ENCODE measurements at places on chromosomes 6 and 20. TPM values are rescaled to one million over a fixed set of nuclear protein-coding genes. Genes with fewer than 3 reads are reported as not detected.

INSM1 gene
- total RNA-seq, result 0.81 TPM

LIN28B gene
- 110 TPM for total RNA-seq

CUTA gene
- 264 TPM for total RNA-seq

MDN1 gene
- 110 TPM for total RNA-seq

LY6G6D gene
- not detected for total RNA-seq

ERVFRD-1 gene
- total RNA-seq, result not detected

EBF4 gene
- total RNA-seq, result 4.3 TPM

KIAA1755 gene
- 0.18 TPM for total RNA-seq

SIRPA gene
- total RNA-seq, result 6.0 TPM

MYLK4 gene
- total RNA-seq, result 0.28 TPM

DNA sequence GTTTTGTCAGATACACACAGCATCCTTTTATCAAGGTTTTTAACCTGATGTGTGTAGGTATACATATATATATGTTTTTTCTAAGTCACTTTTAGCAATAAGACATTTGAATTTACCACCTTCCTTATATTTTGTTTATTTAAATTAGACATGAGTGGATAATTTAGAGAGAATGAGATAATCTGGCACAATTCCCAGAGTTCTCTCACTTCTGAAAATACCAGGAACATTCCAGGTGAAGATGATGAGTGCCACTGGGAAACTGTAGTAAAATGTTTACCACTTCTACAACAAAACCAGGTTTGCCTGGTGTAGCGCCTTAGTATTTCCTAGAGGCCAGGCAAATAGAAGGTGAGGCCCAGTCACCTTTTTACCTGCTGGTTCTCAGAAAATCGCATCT is 189.5 kb downstream of the TMEM242 start:
- no peak overlapping the region for H3K4me3 ChIP-seq
- no peaks in the 10 kb centered on the region for H3K27me3 ChIP-seq
- DNase-seq, result no peak
- no peak overlapping the region for H3K27ac ChIP-seq

DNA sequence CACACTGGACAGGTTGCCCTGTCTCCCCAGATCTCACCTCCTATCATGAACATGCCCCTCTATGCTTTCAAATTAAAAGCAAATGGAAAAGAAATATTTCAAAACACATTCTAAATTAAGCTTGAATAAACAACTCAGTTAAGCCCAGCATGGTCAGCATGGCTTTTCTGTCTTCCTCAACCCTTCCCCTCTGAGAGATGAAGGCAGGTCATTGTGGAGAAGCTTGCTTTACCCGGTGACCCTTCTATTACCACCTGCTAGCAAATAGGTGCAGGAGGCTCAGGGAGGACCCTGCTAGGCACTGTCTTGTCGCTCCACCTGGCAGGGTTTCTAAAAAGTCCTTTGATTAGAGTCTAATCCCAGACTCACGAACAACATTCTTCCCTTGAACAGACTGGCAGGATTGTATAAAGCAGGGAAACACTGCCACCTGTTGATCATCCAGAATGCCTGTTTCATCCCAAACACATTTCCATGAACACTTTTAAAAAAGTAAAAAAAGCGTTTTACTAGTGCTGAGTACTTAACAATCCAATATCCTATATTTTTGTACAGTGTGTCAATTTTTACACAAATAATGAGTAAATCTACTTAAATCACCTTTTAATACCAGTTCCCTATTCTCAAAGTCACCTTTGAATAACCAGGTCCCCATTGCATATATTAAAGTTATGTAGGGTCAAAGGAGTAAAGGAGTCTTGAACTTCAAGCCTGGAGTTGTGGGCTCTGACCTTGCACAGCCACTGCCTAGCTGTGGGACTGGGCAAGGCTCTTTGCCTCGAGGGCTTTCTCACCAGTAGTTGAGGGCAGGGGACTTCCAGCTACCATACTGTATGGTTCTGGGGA is 75.5 kb downstream of the GPR6 start:
- no peak for DNase-seq
- H3K4me3 ChIP-seq, result no peak overlapping the region
- H3K27me3 ChIP-seq, result no peaks in the 10 kb centered on the region
- no peak overlapping the region for H3K27ac ChIP-seq

DNA sequence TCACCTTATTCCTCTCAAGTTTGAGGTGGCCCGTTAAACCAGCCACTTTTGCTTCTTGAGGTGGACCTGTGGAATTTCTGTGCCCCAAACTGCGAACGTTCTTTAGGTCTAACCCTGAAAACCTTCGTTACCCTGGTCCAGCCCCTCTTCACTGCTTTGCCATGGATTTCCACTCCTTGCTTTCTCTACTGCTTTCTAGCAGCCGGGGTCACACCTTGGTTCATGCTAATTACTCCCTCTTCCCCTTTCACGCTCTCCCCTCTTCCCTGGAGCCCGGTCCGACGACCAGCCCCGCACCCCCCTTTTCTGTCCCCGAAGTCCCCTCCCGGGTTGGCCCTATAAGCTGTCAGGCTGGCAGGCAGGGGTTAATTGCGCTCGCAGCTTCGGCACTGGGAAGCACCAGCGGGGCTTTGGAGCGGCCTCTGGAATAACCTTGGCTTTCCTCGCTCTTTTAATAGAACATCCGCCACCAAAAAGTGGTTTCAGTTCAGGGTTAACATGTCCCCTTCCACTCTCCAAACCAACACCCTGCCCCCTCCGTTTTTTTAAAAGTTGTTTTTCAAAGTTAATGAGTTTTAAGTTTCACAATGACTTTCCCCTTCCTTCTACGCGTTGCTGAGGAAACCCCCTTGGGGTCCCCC is 1.4 kb upstream of the HIVEP1 start:
- H3K4me3 ChIP-seq, result peak overlapping the region; percentile 93
- peaks cover 18% of the 10 kb centered on the region for H3K36me3 ChIP-seq
- DNase-seq, result peak; percentile 76
- H3K27me3 ChIP-seq, result no peaks in the 10 kb centered on the region

DNA sequence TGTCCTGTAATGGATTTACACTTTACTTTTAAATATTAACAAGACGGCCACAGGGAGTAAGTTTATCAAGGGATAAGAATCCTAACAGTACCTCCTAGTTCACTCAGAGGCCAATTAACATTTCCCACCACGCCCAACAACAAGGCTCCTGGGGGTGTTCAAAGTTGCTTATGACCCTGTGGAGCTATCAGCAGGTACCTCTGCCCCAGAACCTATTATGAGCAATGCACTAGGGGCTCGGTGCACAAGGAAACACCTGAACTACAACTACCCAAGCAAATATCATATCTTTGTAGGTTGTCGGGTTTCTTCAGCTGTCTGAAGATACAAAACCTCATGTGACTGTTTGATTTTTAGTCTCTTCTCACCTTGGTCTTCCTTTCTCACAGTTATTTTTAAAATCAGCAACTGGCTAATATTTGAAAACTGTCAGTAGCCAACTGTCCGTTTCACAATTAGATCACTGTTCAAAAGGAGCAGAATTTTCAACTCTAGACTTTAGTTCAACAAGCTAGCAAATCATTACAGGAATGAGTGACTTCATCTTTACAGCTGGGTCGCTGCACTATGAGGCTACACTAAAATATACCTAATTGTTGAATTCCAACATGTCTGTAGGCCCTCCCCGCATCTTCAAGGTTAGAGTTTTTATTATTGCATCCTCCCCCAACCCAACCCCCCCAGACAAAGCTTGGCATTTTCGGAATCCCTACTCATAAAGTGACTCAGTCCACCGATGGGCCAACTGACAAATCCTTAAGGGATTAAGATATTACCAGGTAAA is 38.1 kb downstream of the B4GALT5 start:
- no peak overlapping the region for H3K4me3 ChIP-seq
- DNase-seq, result no peak
- H3K27ac ChIP-seq, result no peak overlapping the region
- peaks cover 12% of the 10 kb centered on the region for H3K4me1 ChIP-seq

GRCh38 chr6:2817903-2818443 is 23.7 kb downstream of the SERPINB1 start:
- no peak for DNase-seq
- H3K27ac ChIP-seq, result no peak overlapping the region
- H3K27me3 ChIP-seq, result no peaks in the 10 kb centered on the region
- H3K36me3 ChIP-seq, result no peaks in the 10 kb centered on the region
- no peaks in the 10 kb centered on the region for H3K4me1 ChIP-seq
- no peak overlapping the region for H3K4me3 ChIP-seq

DNA sequence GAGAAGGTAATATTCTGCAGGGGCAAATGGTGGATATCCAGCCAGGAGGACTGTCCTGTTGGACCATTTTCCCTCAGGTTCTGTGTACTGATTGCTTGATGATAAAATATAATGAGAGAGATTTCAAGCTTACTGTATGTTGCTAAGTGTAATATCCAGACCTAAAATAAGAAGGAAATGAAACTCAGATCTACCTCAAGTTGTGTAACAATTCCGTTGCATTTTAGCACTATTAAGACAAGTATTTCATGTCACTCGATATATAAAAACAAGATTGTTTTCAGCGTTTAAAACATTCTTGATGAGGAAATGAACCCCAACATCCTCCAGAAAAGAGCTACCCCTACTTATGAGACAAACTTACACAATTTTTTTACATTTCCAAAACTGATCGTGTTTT is 57.2 kb downstream of the RGS17 start:
- H3K27me3 ChIP-seq, result no peaks in the 10 kb centered on the region
- no peak overlapping the region for H3K27ac ChIP-seq
- DNase-seq, result no peak
- H3K4me1 ChIP-seq, result no peaks in the 10 kb centered on the region
- H3K4me3 ChIP-seq, result no peak overlapping the region

DNA sequence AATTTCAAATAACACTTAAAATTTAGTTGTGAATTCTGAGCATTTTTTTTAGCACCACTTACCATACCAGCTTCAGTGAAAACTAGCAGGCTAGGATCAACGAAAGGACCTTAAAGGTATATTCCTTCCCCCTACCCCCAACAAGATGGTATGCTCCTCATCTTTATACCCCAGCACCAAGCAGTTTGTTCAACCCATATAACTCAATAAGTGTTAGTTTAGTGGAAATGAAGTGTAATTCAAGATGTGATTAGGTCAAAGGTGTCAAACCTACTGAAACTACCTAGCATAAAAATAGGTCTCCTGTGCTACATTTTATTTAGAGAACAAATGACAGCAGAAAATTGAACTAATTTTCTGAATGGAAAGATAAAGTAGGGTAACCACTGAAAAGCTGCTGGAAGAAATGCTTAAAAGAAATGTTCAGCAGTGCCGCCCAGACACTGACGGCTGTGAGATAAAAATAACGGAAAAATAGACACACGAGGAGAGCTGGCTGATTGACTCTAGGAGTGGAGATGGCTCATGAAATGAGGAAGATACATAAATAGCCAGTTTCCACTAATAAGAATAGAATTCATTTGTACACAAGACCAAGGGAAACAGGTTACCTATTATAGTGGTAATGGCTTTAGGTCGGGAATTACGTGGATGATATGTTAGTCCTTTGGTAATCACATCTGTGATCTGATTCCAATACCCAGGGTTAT is 94.8 kb downstream of the IPCEF1 start:
- no peaks in the 10 kb centered on the region for H3K4me1 ChIP-seq
- H3K27ac ChIP-seq, result no peak overlapping the region
- H3K27me3 ChIP-seq, result no peaks in the 10 kb centered on the region
- no peak for DNase-seq
- H3K36me3 ChIP-seq, result peaks cover 15% of the 10 kb centered on the region

GRCh38 chr6:138882369-138883017 is 86.6 kb downstream of the ECT2L start:
- DNase-seq, result no peak
- H3K36me3 ChIP-seq, result no peaks in the 10 kb centered on the region
- H3K27me3 ChIP-seq, result no peaks in the 10 kb centered on the region
- no peak overlapping the region for H3K27ac ChIP-seq

GRCh38 chr6:124066946-124067552 is 263.4 kb downstream of the NKAIN2 start:
- DNase-seq, result no peak
- H3K4me1 ChIP-seq, result no peaks in the 10 kb centered on the region
- no peak overlapping the region for H3K27ac ChIP-seq
- no peaks in the 10 kb centered on the region for H3K36me3 ChIP-seq
- no peaks in the 10 kb centered on the region for H3K27me3 ChIP-seq
- no peak overlapping the region for H3K4me3 ChIP-seq

GRCh38 chr6:139243536-139243935 is 48.3 kb downstream of the TXLNB start:
- no peak overlapping the region for H3K27ac ChIP-seq
- H3K36me3 ChIP-seq, result no peaks in the 10 kb centered on the region
- no peaks in the 10 kb centered on the region for H3K4me1 ChIP-seq
- no peak for DNase-seq
- no peak overlapping the region for H3K4me3 ChIP-seq

- peaks cover 67% of the 10 kb centered on the region for H3K36me3 ChIP-seq
- no peak overlapping the region for H3K27ac ChIP-seq
- no peaks in the 10 kb centered on the region for H3K4me1 ChIP-seq
- no peaks in the 10 kb centered on the region for H3K27me3 ChIP-seq
Observed at GRCh38 chr6:151422981-151423380, 28.9 kb downstream of the RMND1 start.

DNA sequence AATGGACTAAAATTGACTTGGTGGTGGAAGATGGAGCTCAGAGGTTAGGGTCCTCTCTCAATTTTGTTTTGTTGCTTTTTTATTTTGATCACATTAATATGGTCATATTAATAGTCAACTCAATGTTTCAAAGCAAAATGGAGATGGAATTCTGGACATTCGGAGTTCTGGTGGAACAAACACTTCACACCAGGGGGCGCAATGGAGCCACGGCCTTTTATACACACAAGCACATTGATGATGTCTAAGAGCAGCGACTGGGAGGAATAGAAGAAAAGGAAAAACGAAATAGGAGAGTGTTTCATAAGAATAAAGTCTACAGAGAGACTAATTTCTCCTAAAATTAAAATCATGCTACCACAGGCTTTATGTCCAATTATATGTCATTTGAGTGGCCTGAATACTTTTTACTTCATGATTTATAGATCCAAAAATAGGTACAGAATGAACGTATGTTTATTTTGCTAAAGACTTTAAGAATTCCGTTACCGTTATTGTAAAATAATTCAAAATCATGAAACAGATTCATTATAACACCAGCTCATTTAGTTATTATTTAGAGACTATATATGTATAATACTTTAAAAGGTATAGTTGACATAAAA is 197.6 kb upstream of the SASH1 start:
- DNase-seq, result peak; percentile 66
- H3K27me3 ChIP-seq, result no peaks in the 10 kb centered on the region
- H3K36me3 ChIP-seq, result no peaks in the 10 kb centered on the region
- no peaks in the 10 kb centered on the region for H3K4me1 ChIP-seq
- no peak overlapping the region for H3K4me3 ChIP-seq

DNA sequence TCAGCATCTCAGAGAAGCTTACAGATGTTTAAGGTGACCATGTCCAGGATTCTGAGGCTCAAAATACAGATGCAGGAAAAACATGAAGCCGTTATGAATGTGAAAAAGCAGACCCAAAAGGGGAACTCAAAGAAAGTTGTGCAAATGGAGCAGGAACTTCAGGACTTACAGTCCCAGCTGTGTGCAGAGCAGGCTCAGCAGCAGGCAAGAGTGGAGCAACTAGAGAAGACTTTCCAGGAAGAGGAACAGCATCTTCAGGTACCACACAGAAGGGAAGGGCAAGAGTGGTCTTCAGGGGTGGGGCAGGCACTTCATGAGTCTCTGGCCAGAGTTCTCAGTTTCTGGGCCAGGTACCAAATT is 15.2 kb downstream of the RNF8 start:
- no peaks in the 10 kb centered on the region for H3K27me3 ChIP-seq
- peaks cover 27% of the 10 kb centered on the region for H3K36me3 ChIP-seq
- no peaks in the 10 kb centered on the region for H3K4me1 ChIP-seq
- no peak overlapping the region for H3K27ac ChIP-seq

GRCh38 chr20:14264869-14265268 is 72.5 kb downstream of the FLRT3 start:
- no peak overlapping the region for H3K4me3 ChIP-seq
- no peaks in the 10 kb centered on the region for H3K36me3 ChIP-seq
- no peak for DNase-seq
- H3K4me1 ChIP-seq, result no peaks in the 10 kb centered on the region
- no peak overlapping the region for H3K27ac ChIP-seq

Data from H9 (cell line).